ENCODE measurements at places on chromosomes 4 and X.

- no peak for DNase-seq
These were observed 998.6 kb downstream of the RPA4 start for GRCh38 chrX:97882306-97882705.

DNA sequence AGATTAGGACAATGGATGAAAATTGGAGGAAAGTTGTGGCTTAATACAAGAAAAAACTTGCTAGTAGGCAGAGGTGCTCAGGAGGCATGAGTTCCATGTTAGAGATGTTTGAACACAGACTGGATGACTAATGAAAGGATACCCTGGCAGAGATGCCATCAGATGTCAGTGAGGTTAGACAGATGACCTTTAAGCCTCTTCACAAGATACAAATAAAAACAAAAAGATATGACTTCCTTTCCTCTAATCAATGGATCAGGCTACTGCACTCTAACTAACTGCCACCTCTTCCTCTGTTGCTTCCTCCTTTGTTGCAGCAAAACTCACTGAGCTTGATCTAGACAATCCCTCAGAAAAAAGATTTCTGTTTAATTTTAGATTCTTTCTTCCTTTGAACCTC is 14.7 kb downstream of the STAP1 start:
- DNase-seq, result no peak

- DNase-seq, result no peak
These were observed 31.3 kb upstream of the ASMTL start for GRCh38 chrX:1483843-1484637.

- DNase-seq, result peak; percentile 30
These were observed 20.1 kb upstream of the SMIM14 start for GRCh38 chr4:39658756-39659155.

GRCh38 chr4:65069177-65069576 is 601.1 kb downstream of the EPHA5 start:
- DNase-seq, result no peak

DNA sequence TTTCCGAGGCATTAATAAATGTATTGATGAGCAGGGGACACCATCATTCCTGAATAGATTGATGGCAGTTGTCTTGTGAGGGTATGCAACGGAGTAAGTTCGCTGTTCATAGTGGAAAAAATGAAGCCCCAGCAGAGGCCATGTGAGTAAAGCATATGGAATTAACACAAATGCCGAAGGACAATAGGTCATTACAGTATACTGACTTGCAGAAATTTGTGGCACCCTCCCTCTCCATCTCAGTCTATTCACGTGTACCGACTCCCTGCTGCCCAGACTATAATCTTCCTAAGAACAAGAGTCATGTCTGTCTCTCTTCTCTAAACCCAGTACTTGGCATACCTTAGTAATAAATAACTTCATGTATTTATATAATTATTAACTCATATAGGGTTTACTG is 47.1 kb upstream of the PCDH10 start:
- no peak for DNase-seq

DNA sequence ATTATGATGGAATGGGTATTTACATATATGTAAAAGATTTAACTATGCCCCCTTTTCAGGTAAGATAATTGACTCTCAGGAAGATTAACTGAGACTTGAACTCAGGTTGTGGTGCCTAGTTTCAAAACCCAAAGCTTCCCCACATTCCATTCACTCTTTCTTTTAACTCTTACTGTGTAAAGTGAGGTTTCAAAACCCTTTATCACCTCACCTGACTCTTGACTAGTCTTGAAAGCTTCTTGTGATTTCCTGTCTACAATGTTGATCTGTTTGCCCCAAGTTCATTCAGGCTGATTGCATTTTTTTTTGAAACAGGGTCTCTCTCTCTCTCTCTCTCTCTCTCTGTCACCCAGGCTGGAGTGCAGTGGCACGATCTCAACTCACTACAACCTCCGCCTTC is 40.5 kb upstream of the RAPGEF2 start:
- no peak for DNase-seq

DNA sequence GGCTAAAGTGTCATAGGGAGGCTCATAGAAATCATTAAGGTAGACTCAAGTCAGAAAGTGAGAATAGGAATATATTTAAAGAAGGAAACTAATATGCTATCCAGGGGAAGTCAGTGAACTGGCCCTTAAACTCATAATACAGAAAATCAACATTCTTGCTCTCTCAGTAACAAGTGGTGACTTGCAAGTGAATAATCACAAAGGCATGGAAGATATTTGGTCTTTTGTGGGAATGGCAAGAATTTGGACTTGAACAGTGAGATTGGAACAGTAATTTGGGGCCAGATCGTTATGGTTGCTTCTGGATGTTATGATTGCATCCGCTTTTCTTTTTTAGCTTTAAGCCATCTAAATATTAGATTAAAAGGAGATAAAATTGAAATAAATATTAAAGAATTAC is 103.8 kb downstream of the TBC1D19 start:
- no peak for DNase-seq

DNA sequence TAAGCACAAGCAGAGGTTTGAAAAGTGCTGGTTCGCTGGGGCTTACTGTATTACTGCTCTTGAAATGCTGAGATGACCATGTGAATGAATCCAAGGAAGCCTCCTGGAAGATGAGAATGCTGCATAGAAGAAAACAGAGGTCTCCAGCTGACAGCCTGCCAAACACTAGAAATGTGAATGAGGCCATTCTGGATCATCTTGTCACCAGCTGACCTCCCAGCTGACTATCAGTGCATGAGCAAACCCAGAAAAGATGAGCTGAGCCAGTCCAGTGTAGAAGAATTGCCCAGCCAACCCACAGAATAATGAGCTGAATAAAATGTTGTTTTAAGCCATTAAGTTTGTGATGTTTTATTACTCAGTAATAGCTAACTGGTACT is 49.1 kb upstream of the DYNLT3 start:
- no peak for DNase-seq

DNA sequence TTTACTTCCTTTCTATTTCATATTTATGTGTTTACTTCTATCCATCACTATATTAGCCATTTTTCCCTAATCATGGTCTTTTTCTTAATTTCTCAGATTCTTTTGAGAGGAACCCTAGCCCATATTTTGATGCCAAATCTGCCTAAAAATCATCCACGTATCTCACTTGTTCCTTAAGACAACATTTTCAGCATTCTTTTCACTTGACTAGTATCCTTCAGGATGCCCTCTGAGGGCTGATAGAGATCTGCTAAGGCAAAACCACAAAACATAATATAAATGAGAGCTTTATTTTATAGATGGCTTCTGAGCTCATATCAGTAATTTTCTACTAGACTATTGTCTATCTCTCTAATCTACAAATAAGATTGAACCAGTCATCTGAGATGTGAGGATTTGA is 341.9 kb downstream of the GPM6A start:
- DNase-seq, result no peak

GRCh38 chrX:106481341-106481740 is 130.4 kb upstream of the RADX start:
- peak; percentile 43 for DNase-seq

- DNase-seq, result peak; percentile 20
These were observed 3.5 kb downstream of the GPR34 start for GRCh38 chrX:41692162-41692749.

DNA sequence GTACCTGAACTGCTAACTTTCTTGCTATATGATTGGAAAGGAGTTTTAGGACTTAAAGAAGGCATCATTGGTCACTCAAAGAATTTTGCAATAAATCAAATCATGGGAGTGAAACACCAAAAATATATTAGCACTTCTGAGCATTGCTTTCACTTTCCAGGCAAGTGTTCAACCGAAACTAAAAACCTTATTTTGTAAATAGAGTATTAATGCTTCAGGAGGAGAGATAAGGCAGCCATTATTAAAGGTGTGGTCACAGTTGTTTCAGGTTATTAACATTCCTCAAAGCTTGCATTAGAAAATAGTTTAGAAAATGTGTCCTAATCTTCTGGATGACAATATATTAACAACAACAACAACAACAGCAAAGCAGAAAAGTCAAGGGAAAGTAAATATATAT is 92.3 kb upstream of the TLL1 start:
- DNase-seq, result no peak

- DNase-seq, result peak; percentile 42
These were observed 217.3 kb upstream of the TAPT1 start for GRCh38 chr4:16443504-16444088.

DNA sequence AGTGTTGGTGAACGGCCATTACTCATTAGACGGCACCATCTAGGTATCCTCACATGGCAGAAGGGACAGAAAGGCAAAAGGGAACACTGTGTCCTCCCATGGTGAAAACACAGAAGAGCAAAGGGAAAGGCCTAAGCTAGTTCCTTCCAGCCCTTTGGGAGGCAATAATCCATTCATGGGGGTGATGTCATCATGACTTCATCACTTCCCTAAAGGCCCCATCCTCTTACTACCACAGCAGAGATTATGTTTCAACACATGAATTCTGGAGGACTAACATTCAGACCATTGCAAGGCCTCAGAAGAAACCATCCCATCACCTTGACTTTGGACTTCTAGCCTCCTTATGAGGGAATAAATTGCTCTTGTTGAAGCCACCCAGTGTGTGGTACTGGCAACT is 238.2 kb downstream of the MGST2 start:
- DNase-seq, result peak; percentile 90

GRCh38 chr4:88583631-88584470 is 8.4 kb upstream of the HERC3 start:
- no peak for DNase-seq

- DNase-seq, result no peak
These were observed 2141.9 kb upstream of the AGA start for GRCh38 chr4:179584101-179584500.

DNA sequence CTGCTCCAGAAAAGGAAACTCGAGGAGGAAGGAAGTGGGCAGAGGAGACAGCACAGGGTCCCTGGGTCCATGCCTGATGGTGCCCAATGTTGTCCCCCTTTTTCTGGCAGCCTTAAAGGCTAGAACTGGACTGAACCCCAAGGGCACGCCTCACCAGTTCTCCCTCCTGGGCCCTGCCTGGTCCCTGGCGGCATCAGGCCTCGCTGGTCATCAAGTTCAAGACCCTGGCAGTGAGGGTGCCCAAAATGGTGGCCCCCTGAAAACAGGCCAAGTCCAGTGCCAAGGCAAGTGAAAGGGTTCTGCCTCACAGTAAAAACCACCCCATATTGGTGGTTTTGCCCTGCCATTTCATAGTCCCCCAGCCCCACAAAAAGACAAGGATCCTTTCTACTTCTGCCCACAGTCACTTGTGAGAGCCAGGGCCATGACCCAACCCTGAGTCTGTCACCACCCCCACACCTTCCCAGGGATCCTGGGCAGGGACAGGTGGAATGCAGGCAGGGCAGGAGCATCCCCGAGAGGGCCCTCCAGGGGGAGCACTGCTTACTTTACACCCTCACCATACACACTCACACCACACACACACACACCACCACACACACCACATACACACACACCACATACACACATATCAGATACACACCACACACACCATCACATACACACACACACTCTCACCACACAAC is 107.6 kb downstream of the DCTD start:
- DNase-seq, result no peak

DNA sequence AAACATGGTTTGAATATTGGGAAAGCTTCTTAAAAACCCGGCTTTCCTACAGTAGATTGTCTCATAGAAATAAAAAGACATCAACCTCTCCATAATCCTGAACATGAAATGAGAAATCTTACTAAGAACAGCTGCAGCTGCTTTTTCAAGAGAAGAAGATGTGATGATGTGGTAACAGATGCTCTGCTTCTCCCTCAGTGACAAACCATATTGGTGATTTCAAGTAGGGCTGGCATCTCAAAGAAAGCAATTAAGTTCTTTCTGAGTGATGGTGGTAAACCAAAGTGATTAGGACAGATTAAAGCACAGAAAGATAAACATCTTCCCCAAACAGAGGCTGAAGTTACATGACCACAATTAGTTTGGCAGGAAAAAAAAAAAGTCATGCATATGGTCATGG is 1477.7 kb downstream of the RAPGEF2 start:
- no peak for DNase-seq

- DNase-seq, result peak; percentile 33
These were observed 352.9 kb downstream of the RAPGEF2 start for GRCh38 chr4:159455675-159456237.

GRCh38 chrX:41596596-41596995 is 92.2 kb upstream of the GPR34 start:
- no peak for DNase-seq

GRCh38 chr4:61427818-61428495 is 227.8 kb downstream of the ADGRL3 start:
- no peak for DNase-seq

- DNase-seq, result no peak
These were observed 8.2 kb upstream of the HSD17B11 start for GRCh38 chr4:87399148-87399547.

GRCh38 chr4:98558471-98559169 is 99.8 kb downstream of the TSPAN5 start:
- no peak for DNase-seq

DNA sequence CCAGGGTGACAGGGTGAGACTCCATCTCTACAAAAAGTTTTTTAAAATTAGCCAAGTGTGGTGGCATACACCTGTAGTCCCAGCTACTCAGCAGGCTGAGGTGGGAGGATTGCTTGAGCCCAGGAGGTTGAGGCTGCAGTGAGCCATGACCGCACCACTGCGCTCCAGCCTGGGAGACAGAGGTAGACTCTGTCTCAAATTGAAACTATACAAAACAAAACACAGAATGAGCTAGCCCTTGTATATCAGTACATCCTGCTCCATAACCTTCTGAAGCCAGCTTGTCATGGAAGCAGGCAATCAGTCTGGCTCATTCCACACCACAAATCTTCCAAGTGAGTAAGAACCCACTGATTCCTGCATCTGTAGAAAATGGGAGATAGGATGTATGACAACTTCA is 49.0 kb downstream of the CD99L2 start:
- no peak for DNase-seq

GRCh38 chrX:54978448-54978847 is 15.5 kb downstream of the PFKFB1 start:
- no peak for DNase-seq

DNA sequence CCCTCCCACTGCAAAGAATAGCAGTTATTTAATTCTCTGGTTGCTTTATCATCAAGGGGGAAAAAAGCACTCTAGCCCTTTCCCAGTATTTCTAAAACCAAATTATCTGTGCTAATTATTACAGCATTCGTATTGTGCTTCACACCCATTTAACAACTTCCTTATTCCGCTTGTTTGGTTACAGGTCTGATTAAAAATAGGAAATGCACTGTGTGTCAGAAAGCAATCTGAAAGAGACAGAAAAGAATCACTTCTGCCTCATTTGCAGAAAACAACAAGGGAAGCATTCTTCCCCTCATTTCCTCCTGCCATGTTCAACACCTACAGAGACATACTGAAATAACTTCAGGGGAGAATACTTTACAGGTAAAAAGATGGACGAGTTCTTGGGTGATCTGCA is 114.9 kb upstream of the MAP3K15 start:
- DNase-seq, result peak; percentile 47

DNA sequence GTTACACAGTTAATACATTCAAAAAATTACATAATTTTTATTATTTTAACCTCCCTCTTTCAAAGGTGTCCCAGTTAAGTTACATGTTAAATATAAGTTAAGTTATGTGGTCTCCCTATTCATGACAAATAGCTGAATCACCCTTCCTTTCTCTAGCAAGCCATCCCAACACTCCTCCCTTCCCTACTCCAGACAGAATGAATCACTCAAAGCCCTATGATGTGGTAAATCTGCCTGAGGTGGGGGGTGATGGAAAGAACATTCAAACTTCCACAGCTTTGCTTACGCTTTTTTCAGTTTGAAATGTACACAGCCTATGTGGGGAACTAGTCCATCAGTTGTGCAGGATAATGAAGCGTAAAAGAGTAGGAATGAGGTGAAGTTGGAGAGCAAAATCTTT is 90.2 kb downstream of the CXCL13 start:
- DNase-seq, result no peak

Measured in inflammatory macrophage treated with lipopolysaccharide for 4 hours (primary cell).